Activated CD8-positive, alpha-beta memory T cell treated with anti-CD3 and anti-CD28 coated beads, Interleukin-2, amount 10 ng/mL, durations not matched to agents 7 days and 5 days (primary cell): ENCODE measurements at places on chromosomes 12 and 14.

- no peak for DNase-seq
These were observed 95.1 kb downstream of the DICER1 start for GRCh38 chr14:95062220-95062619.

DNA sequence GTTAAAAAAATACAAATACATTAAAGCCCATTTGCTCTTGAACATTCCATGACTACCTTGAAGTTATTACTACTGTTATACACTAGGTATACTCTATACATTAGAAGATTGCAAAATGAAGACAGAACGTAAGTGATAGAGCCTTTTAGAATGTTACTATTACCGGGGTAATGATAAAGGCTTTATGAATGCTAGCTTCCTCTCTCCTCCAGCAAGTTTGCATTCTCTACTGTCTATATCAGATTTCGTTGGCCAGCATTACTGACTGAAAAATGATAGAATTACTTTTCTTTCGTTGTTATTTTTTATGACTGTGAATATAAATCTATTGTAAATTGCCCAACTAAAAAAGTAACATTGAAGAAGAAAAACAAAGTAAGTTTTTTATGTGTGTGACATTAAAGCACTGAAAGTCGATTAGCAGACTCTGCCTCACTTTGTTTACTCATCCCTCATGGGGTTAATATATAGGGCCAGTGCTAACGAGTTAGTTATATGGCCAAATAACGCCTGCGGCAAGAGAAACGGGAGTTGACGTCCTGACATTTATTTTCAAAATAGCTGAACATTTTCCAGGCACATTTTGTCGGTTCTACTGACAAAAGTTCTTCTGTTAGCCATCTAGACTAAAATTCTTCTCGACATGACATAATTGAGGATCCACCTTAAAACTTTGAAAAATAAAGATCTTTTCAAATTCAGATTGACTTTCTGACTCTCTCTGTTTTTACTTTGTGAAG, 163.8 kb upstream of the KITLG start:
- no peak for DNase-seq

DNA sequence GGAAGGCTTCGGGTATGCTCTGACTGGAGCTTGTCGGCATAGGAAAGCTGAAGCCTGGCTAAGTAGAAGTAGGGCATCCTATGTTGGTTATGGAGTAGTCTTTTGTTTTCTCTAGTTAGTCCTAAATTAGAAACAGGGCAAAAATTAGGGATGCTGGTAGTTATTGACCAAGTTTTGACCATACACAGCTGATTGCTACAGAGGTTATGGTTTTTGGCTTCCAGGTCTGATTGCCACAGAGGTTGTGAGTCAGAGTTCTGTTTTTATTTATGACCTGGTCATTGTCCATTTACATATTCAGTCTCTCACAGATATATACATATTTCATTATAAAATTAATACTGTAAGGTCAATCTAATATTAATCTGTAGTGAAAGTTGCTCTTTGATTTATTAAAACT, 219.2 kb downstream of the FSCB start:
- DNase-seq: no peak

DNA sequence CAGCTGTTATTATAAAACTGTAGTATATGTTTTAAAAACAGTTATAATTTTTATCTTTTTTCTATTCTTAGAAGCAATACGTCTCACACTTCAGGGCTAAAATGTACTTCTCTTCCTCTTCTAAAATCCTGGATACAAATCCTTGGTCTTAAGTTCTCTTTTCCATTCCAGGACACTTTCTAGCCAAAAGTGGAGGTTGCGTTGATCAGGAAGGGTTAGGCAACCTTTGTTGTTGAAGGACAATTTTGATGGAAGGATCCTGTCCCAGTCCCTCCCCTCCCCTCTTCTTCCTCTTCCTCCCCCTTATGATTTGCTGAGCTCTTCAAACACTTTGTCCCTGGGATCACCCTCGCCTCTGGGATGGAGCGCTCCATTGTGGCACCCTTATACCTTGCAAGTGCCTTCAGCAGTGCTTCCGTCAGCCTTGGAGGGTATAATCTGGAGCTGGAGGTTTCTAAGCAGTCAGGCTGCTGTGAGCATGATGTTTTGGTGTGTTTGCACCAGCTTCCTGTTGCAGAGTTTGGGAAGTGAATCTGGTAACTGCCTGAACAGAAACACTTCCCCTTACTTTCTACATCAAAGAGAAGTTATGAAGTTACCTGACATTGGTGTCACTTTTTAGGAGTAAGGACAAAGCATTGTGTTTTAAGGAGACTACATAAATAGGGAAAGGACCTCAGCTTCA, 87.4 kb upstream of the SLC38A2 start:
- peak; percentile 41 for DNase-seq

GRCh38 chr12:14776236-14776961, 26.9 kb downstream of the WBP11 start:
- no peak for DNase-seq

DNA sequence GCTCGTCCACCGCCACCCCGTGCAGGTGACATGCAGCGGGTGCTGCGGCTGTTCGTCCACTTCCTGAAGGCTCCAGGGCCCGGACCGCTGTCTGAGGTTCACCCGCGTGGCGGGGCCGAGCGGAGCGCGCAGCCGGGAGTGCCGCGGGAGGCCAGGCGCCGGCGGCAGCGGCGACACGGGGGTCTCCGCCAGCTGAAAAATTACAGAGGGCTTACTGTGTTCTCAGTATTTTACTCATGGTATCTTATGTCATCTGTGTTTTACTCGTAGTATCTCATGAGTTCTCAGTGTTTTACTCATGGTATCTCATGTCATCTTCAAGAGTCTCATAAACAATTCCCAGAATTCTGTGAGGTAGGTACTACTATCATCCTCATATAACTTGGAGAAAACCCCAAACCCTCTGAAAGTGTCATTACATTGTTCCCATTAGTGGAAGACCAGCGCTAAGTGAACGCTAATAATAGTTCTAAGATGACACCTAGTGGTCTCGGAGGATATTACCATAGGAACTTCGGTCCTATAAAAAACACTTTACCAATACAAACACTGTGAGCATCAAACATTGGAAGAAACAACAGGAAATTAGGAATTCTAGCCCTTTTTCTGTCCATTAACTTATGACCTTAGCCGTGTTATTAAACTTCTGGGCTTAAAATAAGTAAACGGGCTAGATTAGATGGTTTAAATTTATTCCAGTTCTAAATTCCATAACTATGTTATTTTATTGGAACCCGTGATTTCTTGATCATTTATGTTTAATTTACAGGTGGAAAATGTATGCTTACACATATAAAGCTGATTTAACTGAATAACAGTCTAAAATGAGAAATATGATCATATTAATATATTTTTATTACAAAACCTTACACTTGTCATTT, 32.4 kb downstream of the AK7 start:
- peak; percentile 46 for DNase-seq

GRCh38 chr14:90677484-90678050, 138.7 kb downstream of the TTC7B start:
- no peak for DNase-seq

DNA sequence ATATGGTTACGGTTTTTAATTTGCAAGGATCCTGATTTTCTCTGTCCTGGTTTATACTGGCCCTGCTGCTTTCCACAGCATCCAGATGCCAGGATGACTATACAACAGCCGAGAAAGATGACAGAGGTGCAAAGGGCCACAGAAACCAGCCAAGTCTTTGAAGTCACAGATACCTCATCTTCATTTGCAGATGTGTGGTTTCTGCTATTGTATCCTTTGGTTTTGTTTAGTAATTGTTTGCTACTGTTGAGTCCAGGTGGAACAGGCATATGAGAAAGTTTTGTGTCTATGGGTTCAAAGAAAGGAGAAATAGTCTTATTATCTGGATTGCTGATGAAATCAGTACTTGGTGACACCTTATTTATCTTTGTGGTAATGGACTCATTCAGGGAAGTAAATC, 17.3 kb upstream of the KLHL42 start:
- no peak for DNase-seq

DNA sequence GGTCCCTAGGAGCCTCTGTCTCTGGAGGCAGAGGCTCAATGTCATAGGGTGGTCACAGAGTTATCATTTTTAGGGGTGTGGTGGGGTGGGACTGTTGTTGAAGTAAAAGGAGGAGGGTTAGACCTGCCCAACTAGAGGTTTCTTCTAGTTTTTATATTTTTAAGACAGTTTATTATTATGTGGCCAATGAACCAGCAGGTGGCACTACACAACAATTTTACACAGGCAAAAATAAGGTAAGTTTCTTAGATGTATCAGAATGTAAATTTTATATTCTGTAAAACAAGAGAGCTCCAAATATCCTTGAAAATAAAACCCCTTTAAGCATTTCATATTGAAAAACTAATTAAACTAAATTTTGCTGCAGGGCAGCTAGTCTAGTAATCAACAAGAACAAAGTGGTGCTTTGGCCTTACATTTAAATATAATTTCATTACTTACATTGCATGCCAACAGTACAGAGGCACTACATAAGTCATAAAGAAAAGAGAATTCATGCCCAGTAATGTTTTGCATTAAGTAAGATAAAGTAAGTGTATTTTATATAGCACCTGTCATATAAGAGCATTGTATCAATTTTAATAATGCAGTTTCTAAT, 22.2 kb upstream of the OVCH1 start:
- DNase-seq: no peak

GRCh38 chr12:55716582-55716957, 724 bp downstream of the BLOC1S1 start:
- no peak for DNase-seq

DNA sequence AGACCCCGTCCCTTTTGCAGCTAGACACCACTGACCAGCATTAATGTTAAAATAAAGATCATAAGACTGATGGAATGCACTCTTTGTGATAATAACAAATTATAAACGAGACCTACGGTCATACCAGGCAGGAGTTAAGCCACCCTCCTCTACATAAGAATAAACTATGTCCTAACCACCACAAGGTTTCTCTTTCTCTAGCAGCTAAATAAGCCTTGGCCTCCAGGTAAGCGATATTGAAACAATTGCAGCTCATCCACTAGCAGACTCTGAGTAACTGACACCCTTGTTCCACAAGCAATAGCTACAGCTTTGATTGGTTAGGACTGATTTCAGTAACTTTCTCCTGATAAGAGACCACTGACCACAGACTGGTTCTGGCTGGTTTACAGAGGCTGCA, 144.2 kb upstream of the CCDC198 start:
- no peak for DNase-seq

DNA sequence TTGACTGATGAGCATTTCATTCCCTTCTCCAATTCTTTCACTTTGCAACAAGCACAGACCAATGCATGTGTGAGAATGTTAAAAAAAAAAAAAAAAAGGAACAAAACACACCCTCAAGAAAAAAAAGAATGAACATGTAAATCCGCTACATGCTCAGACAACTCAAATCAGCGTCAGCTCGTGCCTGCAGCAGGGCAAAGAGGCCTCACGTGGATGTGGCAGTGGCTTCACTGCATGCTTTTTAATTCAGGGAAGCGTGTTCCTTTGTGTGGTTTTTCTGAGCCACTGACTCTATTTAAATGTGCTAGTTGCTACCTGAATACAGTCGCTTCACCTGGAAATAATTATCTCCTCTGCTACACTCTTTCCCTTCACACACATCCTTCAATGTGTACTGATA, 55.1 kb downstream of the PPP1R36 start:
- DNase-seq: no peak

DNA sequence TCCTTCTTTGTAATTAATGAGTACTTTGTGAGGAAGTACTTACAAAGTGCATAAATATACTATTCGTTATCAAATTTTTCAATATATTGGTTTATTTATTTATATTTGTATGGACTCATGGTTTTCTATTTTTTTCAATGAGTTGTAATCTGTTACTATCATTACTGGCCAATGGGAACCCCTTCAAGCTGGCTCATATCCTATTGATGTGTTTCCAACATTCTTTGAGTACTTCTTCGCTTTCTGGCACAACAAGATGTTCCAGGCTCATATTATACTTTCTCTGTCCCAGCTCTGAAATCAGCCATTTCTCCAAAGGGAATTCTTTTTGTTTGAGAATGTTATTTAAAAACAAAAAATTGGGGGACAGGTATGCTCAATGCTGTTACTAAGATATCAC, 17.5 kb downstream of the YBX3 start:
- no peak for DNase-seq

DNA sequence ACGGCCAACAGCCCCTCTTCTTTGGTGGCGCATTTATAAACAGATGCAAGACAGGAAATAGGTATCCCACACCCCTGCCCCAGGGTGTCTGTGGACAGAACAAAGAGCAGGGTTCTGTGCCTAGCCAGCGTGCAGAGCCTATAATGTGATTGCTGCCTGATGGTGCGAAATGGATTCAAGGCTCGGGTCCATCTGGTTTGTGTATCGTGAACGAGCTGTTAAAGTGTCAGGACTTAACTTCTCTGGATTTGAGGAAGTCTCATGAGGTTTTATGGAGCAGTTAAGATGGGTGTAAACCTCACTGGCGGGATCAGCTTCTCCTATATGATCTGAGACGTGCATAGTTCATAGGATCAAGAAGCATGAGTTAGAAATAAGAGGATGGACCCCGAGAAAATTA, 388.7 kb upstream of the TBX3 start:
- no peak for DNase-seq

- peak; percentile 22 for DNase-seq
These were observed 176.3 kb upstream of the PARP11 start for GRCh38 chr12:4049298-4050080.

- no peak for DNase-seq
These were observed 17.4 kb downstream of the BEGAIN start for GRCh38 chr14:100569734-100570286.

GRCh38 chr14:98059106-98059505, 1212.9 kb downstream of the BCL11B start:
- no peak for DNase-seq

DNA sequence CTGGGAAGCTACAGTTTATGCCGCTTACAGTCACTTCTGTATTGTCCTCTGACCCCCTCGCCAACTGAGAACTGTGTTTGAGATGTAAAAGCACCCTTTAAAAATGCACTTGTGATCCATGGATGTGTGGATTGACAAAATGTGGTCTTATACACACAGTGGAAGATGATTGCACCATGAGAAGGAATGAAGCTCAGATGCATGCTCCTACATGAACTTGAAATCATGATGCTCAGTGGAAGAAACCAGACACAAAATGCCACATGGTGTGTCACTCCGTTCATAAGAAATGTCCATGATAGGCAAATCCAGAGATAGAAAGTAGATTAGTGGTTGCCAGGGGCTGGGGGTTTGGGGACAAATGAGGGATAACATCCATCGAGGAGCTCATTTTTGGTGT, 58.0 kb downstream of the PITPNM2 start:
- no peak for DNase-seq

DNA sequence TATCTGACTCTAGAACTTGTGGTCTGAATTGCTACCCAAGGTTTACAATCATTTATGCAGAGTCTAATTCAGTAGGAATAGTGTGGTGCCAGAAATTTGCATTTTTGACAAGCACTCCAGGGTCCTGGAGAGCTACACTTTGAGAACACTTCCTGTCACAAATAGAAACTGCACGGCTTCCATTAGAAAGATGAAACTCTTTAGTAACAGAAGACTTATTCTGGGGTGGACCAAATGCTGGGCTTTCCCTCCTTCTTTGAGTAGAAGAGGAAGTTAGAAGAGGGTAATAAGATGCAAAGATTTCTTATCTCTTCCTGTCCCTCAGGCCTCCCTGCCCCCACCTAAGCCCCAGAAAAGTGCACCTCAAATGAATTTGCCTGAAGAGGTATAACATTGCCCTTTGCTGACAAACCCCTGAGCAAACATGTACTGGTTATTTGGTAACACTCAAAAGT, 28.4 kb downstream of the DGLUCY start:
- peak; percentile 60 for DNase-seq

- no peak for DNase-seq
These were observed 1.2 kb upstream of the CMTM5 start for GRCh38 chr14:23375527-23376251.
